ENCODE measurements at places on chromosomes 2 and 18.

- no peak for DNase-seq
These were observed 2.3 kb downstream of the SFXN5 start for GRCh38 chr2:73069041-73069854.

GRCh38 chr2:118699447-118700175 lies 147.8 kb downstream of the EN1 start:
- no peak for DNase-seq

DNA sequence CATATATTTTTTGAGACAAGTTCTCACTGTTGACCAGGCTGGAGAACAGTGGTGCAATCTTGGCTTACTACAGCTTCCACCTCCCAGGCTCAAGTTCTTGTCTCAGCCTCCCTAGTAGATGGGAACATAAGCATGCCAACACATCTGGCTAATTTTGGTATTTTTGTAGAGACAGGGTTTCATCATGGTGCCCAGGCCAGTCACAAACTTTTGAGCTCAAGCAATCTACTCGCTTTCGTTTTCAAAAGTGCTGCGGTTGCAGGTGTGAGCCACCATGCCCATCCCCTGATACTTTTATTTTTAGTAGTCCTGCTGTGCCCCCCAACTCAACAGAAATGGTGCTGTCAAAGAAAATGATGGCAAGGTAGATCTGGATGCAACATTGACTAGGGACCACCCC lies 1127.3 kb downstream of the SUCLG1 start:
- no peak for DNase-seq

DNA sequence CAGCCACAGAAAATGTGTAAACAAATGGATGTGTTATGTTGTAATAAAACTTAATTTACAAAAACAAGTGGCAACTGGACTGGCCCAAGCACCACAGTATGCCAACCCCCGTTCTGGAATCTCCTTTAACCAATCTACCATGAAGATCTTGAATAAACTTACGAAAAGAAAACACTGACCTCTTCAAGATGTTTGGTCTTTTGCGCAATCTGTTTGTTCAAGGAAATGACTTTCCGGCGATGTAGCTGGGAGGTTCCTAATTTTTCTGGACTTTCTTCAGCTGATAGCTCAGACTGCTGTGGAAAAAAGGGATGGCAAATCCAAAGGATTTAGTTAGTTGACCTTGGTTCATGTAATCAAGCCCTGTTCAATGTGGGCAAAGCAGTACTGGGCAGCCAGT lies 55.7 kb downstream of the CCDC93 start:
- DNase-seq, result no peak

DNA sequence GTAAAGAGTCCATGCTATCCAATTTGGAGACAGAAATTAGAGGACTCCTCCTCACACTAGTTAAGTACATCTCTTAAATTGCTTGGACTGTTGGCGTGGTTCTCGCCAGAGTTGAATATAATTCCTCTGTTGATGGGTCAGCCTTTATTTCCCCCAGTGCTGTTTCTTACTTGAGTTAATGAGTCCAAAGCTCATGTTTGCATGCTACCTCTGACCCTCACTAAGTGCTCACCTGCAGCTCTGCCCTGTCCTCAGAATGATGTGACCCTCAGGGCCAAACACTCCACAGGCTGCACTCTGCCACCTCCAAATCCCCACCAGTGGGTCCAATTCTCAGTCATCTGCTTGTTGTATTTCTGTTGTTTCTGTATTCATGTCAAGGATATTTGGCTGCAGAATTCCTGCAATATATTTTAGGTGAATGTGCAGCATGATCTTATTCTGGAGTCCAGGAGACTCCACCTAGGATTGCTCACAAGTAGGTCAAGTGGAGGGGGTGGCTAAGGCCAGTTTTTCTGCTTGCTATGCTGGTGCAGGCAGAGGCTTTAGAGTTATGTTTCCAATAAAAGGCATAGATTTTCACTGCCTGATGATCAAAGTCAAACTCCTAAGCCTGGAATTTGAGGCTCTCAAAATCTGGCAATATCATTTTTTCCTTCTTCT lies 37.8 kb downstream of the RDH14 start:
- no peak for DNase-seq

DNA sequence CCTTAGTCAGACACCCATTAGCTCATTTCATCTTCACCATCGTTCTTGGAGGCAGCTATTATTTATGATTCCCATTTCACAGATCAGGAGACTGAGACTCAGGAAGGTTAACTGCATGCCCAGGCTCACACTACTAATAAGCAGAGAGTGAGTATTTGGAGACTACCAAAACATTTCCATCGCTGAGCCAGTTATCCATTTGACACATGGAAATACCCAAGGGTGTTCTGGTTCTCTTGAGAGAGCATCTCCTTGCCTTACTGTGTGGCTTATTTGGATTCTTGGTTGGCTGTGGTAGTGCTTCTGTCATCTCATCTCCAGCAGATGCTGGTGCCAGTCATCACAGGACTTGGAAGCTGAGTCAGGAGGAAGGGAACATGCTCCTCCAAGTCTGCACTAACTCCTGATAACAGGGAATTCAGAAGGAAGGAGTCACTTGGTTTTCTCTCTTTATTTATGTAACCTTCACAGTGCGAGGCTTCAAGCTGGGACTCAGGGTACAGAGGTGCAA lies 55.2 kb downstream of the RASGRP3 start:
- no peak for DNase-seq

- no peak for DNase-seq
These were observed 680.4 kb downstream of the TDRD15 start for GRCh38 chr2:21804151-21804550.

Data from effector CD8-positive, alpha-beta T cell (primary cell).